Non-pigmented ciliary epithelial cell (primary cell): ENCODE measurements at places on chromosomes 7 and 10.

DNA sequence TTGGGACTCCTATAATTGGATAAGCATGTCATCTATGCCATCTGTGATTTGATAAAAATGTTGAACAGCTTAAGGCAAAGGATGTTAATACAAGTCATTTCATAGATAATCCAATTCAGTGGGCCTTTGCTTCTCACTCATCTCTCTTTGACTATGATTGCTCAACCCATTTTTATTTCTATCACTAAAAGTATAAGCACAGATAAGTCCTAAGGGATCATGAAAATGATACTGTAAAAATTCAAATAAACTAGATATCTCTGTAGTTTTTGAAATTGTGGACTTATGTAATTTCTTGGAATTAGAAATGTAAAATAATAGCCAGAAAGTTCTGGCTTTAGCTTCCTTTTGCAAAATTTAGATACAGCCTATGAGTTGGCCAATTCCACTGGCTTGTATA, 440.3 kb downstream of the POM121L12 start:
- DNase-seq: no peak

DNA sequence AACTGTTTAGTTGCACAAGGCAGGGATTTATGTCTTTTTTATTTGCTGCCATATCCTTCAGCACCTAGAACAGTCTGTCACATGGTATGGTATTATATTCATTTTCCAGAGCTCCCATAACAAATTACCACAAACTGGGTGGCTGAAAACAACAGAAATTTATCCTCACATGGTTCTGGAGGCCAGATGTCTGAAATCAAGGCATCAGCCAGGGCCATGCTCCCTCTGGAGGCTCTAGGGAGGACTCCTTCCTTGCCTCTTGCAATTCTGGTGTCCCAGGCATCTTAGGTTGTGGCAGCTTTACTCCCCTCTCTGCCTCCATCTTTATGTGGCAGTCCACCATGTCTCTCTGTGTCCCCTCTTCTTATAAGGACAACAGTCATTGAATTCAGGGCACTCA, 43.1 kb downstream of the MET start:
- no peak for DNase-seq

DNA sequence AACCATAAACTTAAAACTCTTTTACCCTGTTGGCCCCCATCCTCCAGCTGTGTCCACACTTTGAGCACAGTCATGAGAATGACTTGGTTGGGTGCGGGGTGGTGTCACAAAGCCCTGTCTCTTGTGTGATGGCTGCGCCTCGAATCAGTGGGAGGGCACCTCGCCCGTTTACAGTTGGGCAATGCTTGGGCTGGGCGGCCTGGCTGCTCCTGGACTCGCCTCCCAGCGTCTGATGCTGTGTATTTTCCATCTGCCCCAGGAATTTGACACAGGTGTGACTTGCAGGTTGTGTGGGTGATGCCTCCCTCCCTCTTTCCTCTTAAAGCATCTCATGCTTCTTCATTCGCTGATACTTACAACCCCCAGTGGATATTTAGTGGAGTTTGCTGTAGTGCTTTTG, 33.7 kb downstream of the CHST12 start:
- DNase-seq: no peak

GRCh38 chr10:31322647-31323046, 3.6 kb downstream of the ZEB1 start:
- DNase-seq: no peak

DNA sequence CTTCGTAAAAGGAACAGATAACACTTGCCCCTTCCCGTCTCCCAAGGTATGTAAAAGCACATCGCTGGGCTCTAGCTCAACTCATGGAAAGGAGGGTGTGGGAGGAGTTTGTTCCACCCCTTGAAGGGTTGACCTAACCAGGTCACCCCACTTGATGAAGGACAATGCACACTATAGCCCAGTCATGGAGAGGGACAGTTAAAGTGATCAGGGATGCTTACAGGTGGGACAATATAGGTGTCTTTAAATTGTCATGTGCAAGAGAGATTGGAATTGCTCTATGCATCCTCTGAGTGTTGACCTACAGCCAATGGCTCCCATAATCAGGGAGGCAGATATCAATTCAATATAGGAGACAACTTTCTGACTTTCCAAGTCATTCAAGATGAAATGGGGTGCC, 448.2 kb downstream of the GRID1 start:
- DNase-seq: no peak

GRCh38 chr7:82343716-82344115, 99.9 kb downstream of the CACNA2D1 start:
- DNase-seq: no peak
